ENCODE measurements at places on chromosomes 1 and 21.

GRCh38 chr1:212595229-212595628, 13.3 kb upstream of the ATF3 start:
- DNase-seq = no peak

- DNase-seq = no peak
These were observed 68.4 kb upstream of the TENT5C start for GRCh38 chr1:117537291-117537920.

DNA sequence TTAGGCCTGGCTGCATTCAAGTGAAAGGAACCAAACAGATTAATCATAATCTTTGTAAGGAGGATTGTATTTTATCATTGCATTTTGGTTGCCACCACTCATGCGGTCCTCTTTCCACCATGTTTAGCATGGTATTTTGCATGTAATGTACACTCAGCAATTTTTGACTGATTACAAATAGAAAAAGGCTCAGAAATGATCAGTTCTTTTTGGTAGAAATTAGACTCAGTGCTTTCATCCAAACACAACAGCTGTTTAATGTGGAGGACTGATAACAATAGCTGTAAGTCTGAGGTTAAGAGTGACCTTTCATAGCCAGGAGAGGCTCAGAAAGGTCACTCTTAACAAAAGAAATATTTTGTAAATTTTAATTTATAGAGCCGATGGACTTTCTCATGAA, 25.3 kb upstream of the DPH5 start:
- no peak for DNase-seq

GRCh38 chr1:58249737-58250586, 296.6 kb downstream of the OMA1 start:
- DNase-seq = peak; percentile 47

- peak; percentile 39 for DNase-seq
These were observed 67.8 kb downstream of the LRIG2 start for GRCh38 chr1:113140588-113141446.

DNA sequence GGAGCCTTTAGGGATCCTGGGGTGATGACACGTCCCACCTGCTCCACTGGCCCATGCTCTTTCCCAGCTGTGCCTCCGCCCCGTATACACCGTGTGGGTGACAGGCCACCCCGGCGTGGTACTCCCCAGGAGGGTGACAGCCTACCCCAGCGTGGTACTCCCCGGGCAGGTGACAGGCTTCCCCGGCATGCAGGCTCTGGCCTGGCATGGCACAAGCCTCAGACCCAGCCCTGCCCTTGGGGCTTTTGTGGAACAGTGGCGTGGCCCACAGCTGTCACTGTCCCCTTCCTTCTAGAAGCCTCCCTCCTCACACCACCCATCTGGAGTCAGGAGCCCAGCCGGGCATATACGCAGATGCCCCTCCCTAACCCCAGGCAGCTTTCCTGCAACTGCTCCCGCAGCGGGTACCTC, 4.7 kb upstream of the PFKL start:
- no peak for DNase-seq

DNA sequence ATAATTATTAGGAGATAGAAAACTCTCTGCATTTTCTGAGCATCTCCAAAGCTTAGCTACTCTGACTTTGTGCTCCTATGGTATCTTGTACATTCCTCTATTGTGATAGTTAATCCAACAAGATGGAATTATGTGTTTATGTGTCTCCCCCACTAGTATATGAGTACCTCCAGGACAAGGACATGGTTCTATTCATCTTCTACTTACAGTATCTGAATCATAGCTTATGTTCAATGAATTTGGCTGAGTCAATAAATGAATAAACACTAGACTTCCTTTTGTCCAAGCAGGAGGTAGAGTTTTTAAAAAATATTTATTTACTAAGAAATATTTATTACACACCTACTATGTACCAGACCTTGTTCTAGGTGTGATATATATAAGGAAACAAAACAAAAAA, 18.4 kb upstream of the CTH start:
- DNase-seq = no peak

DNA sequence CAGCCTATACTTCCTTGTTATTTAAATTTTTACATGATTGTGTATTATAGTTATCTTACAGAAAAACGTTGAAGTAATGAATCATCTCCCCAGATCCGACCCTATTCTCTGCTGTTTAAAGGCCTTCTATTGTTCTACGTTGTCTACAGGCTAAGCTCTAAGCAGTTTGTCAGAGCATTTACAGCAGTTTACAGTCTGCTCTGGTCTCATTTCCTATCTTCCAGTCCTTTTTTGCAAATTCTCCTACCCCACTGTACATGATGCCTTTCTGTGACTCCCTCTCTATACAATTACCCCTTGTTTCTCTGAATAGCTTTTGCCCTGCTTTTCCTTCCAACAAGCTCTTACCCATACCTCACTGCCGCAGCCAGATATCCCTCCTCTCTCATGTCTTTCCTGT, 319.2 kb upstream of the FMN2 start:
- DNase-seq = no peak

DNA sequence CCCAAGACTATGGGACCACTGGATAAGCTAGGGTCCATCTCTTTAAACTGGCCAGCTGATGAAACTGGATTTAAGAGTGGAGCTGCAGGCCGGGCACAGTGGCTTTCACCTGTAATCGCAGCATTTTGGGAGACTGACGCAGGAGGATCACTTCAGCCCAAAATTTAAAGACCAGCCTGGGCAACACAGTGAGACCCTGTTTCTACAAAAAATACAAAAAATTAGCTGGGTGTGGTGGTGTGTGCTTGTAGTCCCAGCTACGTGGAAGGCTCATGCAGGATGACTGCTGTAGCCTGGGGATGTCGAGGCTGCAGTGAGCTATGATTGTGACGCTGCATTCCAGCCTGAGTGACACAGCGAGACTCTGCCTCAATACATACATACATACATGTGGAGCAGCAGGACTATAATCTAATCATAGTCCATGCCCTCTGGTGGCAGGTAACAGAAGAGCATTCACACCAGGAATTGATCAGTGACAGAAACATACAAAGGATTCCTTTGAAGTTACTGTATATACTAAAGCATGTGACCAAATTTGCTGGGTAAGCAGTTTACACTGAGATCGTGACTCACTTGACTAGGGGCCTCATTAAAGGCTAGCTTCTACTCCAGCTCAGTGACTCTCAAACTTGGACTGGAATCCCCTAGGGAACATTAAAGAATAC, 101.5 kb upstream of the SLFNL1 start:
- no peak for DNase-seq

DNA sequence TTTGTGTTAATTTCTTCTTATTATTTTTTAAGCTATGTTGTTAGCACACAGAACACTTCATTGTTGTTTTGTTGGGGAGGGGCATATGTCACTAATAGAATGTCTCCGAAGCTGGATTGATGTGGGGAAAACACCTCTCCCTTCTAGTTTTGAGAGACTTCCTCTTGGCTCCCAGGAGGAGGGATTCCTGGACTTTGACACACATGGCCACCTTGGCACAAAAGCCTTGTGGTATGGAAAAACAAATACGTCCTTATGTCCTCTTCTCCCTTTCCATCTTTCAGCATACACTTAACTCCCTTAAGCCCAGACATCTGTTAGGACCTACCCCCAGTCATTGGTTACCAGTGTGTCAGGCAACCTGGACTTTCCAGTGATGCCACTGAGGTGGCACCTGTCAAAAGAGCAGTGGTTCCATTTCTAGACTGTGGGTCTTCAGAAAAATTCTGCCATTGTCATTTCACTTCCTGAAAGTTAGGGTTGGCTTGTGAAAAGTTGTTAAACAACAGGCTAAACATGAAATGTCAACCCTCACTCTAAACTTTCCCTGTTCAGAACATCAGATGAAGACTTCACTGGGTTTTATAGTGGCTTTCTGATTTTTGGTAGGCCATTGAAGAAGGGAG, 12.5 kb upstream of the ABCB10 start:
- no peak for DNase-seq

GRCh38 chr1:246784621-246785493, 60.6 kb downstream of the SCCPDH start:
- no peak for DNase-seq

- DNase-seq = no peak
These were observed 1.3 kb upstream of the NRIP1 start for GRCh38 chr21:15066123-15066575.

GRCh38 chr1:108120163-108120562, 80.0 kb downstream of the SLC25A24 start:
- no peak for DNase-seq

DNA sequence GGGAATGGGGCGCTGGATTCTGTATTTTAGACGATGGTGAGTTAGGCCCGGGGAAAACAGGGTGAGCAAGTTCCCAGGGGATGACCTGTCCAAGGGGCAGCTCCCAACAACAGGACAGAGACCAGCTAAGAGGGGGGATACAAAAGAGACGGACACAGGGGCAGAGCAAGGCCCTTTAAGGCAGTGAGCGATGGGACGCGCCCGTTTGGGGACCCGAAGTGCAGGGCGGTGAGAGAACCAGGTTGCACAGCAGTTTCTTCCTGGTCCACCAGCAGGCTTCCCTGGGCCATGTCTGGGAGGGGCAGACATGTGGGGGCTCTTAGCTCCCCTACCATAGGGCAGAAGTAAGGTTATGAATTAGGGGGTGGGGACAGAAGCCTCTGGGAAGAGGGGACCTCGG, 22.0 kb downstream of the INAVA start:
- DNase-seq = no peak

DNA sequence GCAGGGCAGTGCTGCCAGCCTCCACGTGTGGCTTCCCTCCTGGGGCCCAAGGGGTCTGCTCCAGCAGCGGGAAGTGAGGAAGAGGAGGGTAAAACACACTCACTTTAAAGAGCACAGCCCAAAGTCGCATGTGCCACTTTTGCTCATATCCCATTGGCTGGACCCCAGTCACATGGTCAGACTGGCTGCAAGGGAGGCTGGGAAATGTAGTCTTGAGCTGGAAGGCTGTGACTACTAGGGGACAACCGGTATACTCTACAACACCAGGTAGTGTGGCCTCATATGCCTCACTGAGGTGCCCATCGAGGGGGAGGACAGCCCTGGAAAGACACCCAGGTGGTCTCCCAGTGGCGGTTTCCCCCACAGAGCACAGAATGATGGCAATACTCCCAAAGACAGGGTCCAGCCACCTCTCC, 45.2 kb downstream of the CAMK2N1 start:
- peak; percentile 63 for DNase-seq

GRCh38 chr21:42411891-42412635, 8.4 kb downstream of the UBASH3A start:
- DNase-seq = no peak

- no peak for DNase-seq
These were observed 35.8 kb downstream of the UBASH3A start for GRCh38 chr21:42439284-42440186.

DNA sequence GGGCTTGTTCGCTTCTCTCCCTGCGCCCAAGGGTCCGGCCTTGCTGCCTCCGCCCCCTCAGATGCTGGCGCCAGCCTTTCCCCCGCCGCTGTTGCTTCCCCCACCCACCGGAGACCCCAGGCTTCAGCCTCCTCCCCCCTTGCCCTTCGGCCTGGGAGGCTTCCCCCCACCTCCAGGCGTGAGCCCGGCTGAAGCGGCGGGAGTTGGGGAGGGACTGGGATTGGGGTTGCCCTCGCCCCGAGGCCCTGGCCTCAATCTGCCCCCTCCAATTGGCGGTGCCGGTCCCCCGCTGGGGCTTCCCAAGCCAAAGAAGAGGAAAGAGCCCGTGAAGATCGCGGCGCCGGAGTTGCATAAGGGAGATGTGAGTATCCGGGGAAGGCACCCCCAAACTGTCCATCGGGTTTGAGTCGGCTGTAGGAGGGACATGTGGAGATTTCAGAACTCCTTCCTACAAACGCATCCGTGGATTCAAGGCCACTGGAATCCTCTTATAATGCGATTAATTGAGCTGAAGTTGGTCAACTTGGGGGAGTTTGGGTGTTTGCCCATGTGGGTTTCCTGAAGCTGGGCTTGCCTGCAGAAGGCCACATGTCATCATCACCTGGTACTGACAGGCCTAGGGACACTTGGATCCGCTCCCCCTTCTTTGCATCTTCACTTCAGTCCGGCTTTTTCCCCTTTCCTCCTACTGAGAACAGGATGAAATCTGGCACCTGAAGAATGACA, 707 bp downstream of the PRCC start:
- no peak for DNase-seq

- DNase-seq = no peak
These were observed 46.8 kb downstream of the PKNOX1 start for GRCh38 chr21:43021191-43021590.

DNA sequence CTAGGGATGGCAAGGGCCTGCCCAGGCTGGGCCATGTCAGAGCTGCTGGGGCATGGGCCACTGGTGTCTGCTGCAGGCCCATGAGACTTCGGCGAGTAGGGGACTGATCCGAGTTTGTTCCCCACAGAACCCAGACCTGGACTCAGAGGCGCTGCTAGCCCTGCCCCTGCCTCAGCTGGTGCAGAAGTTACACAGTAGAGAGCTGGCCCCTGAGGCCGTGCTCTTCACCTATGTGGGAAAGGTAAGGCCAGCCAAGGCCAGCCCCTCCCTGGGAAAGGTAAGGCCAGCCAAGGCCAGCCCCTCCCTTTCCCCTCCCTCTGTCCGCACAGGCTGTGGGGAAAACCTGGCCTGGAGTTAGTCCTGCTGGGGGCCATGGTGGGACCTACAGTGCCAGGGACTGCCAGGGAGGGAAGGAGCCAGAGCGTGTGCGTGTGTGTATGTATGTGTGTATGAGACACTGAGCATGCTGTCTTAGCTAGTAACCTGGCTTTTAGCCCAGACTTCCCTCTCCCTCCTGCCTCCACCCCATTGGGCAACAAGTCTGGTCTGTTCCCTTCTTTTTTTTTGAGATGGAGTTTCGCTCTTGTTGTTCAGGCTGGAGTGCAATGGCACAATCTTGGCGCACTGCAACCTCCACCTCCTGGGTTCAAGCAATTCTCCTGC, 8.0 kb downstream of the FAAH start:
- DNase-seq = peak; percentile 83

DNA sequence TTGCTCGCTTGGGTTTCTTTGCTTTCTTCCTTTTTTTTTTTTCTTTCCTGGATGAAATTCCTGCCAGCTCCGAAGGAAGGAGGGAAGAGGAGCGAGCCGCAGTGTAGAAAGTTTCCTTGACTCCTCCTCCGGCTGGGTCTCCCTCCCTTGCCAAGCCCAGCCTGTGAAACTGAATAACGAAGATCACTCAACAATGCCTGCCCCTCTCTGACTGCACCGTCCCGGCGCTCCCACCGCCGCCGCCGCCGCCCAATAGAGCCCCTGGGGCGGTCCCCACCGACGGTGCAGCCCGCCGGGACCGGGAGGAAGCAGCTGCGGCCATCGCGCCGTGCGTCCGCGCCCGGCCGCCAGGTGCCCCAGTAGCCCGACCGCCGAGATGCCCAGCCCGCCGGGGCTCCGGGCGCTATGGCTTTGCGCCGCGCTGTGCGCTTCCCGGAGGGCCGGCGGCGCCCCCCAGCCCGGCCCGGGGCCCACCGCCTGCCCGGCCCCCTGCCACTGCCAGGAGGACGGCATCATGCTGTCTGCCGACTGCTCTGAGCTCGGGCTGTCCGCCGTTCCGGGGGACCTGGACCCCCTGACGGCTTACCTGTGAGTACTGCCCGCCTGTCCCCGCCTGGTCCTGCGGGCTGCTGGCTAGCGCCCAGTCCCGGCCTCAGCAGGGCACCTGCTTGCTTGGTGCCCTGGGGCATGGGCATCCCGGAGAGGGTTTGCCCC, at the start of gene LGR6:
Gene LGR6, plus strand, starts transcription at position 186 of the 714 bp plus-strand sequence. Its CDS starts 191 bp downstream, at position 377.
- no peak for DNase-seq
